AG10803 (cell line): ENCODE measurements at places on chromosomes 12 and 14.

GRCh38 chr12:73308747-73309146 lies 1036.6 kb downstream of the TRHDE start:
- no peak for DNase-seq

- DNase-seq = peak; percentile 92
These were observed 141.3 kb upstream of the PLEKHG7 start for GRCh38 chr12:92561543-92561899.

DNA sequence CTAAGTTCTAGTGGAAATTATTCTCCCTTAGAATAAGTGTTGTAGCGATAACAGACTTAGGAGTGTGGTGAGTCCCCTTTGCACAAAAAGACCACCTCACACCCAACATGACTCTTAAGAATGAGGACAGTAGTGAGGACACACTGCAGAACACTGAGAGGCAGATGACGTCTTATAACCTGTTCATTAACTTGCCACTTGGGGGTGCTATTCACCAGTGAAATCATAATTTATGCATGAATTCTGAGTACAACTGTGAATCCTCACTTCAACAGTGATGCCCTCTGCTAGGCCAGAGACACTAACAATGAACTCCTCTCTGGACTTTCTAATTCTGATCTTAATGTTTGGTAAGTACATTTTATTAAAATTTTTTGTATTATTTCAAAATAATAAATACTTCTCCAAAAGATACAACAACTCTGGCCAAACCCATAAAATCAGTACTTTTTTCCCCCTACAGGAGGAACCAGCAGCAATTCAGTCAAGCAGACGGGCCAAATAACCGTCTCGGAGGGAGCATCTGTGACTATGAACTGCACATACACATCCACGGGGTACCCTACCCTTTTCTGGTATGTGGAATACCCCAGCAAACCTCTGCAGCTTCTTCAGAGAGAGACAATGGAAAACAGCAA lies 274.7 kb downstream of the DAD1 start:
- DNase-seq = peak; percentile 38

- no peak for DNase-seq
These were observed 54.4 kb upstream of the BMP4 start for GRCh38 chr14:54010981-54011380.

GRCh38 chr12:29012673-29013072 lies 136.4 kb upstream of the FAR2 start:
- DNase-seq = no peak

- DNase-seq = no peak
These were observed 123.0 kb upstream of the DYRK2 start for GRCh38 chr12:67525617-67525884.

GRCh38 chr12:65325183-65325582 lies 46.7 kb downstream of the MSRB3 start:
- no peak for DNase-seq

DNA sequence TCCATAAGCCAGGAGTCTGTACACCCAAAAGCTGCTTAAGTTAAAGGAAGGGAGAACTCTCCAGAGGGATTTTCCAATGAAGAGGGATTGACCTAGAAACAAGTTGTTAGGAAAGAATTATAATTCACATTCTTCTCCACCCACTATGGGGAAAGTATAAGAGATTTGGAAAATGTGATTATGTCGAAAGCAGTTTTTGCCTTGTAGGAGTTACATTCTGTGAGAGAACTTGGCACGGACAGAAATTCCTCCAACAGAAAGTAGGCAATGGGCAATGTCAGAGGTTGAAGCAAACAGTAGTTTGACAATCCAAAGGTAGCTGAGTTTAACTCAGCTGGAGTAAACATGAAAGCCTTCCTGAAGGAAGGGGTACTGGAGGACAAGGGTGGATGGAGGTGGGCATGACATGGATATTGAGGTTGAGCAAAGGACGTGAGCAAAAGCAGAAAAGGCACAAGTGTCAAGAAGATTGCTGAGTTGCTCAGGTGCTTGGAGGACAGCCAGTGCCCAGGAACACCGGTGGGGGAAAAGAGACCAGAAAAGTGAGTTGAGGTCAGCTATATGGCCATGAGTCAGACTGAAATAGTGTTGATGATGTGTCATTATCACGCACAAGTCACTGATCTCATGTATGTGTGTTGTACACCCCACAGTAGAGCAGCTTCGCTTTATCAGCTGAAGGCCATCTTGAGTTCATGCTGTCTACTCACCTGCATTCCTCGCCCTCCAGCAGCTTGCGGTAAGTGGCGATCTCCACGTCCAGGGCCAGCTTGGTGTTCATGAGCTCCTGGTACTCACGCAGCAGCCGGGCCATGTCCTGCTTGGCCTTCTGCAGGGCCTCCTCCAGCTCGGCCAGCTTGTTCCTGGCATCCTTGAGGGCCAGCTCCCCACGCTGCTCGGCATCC lies 4.0 kb downstream of the KRT5 start:
- DNase-seq = peak; percentile 39

DNA sequence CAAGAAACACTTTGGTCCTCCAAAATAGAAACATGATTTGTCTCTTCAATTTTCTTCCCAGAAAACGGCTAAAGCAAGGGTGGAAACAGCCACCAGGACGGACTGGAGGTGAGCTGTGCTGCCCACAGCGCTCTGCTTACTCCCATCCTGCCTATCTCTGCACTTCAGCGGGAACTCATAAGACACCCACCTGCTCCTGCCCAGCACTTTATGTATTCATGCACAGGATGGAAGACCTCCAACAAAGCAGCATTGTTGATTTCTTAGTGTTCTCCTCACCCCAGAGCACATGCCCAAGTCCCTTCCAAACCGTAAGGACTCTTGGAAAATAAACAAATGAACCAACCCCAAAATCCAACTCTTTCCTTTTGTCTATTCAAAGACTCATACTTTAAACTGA lies 277.2 kb downstream of the MED13L start:
- no peak for DNase-seq

GRCh38 chr12:49260571-49261363 lies 4.1 kb upstream of the TUBA1C start:
- DNase-seq = no peak

GRCh38 chr14:67285876-67286452 lies 44.7 kb downstream of the PALS1 start:
- peak; percentile 64 for DNase-seq

DNA sequence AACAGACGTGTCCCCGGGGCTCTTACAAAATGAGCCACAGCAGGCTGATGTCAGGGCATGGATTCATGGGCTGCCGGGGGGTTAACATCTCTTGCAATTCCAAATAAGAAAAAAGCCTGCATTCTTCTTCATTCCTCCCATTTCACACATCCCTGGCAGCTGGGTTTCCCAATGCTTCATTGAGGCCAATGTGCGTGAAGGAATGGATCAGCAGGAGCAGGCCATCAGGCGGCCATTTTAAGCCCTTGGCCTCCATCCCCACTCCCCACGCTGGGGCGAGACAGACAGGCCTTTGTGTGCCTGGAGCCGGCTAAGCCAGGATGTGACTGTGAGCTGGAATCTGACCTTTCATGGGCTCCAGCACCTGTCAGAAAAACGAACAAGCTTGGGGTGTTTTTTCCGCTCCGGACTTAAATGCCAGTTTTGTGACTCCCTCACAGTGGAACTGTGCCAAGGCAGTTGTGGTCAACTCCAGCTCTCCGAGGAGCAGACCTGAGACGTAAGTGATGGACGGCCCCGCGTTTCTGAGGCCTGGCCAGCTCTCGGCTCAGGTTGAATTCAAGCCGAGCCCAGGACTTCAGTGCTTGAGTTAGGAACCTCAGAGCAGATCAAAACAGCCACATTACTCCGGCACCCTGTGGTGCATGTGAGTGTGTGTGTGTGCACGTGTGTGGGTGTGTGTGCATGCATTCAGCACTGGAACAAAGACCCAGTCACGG lies 133.1 kb downstream of the TMEM30B start:
- DNase-seq = peak; percentile 49

GRCh38 chr14:101256266-101256665 lies 305.0 kb upstream of the DIO3 start:
- DNase-seq = no peak

- DNase-seq = no peak
These were observed 596.7 kb downstream of the SLC6A15 start for GRCh38 chr12:84315926-84316325.
